Activated CD8-positive, alpha-beta T cell treated with anti-CD3 and anti-CD28 coated beads, Interleukin-2, amount 10 ng/mL, durations not matched to agents 7 days and 5 days (primary cell): ENCODE measurements at places on chromosomes 4 and X.

GRCh38 chrX:9442056-9442455 lies 22.8 kb upstream of the TBL1X start:
- H3K36me3 ChIP-seq, result no peaks in the 10 kb centered on the region
- no peak overlapping the region for H3K4me3 ChIP-seq
- H3K4me1 ChIP-seq, result peaks cover 6% of the 10 kb centered on the region
- no peak overlapping the region for H3K27ac ChIP-seq
- no peak for DNase-seq

- peak overlapping the region; percentile 26 for H3K27ac ChIP-seq
- no peak for DNase-seq
- H3K4me1 ChIP-seq, result peaks cover 47% of the 10 kb centered on the region
Observed at GRCh38 chr4:1295405-1296055, 5.8 kb downstream of the MAEA start.

- no peak overlapping the region for H3K27ac ChIP-seq
- H3K36me3 ChIP-seq, result no peaks in the 10 kb centered on the region
- no peak for DNase-seq
- H3K4me3 ChIP-seq, result no peak overlapping the region
- no peaks in the 10 kb centered on the region for H3K27me3 ChIP-seq
Observed at GRCh38 chr4:119835613-119835910, 207.0 kb upstream of the PDE5A start.

- no peaks in the 10 kb centered on the region for H3K27me3 ChIP-seq
- H3K4me3 ChIP-seq, result no peak within 1 kb of the TSS
- DNase-seq, result no peak
Observed at GRCh38 chrX:42778096-42778495, at the start of gene PPP1R2C. TSS of gene PPP1R2C (minus strand) at chrX:42778163. CDS start at chrX:42778079, 84 bp downstream.

GRCh38 chr4:55215087-55215486 lies 89.7 kb upstream of the KDR start:
- no peak overlapping the region for H3K27ac ChIP-seq
- H3K27me3 ChIP-seq, result no peaks in the 10 kb centered on the region
- no peak for DNase-seq
